Right lung (tissue), 10 donors: ENCODE measurements at places on chromosomes 12 and 14.

DNA sequence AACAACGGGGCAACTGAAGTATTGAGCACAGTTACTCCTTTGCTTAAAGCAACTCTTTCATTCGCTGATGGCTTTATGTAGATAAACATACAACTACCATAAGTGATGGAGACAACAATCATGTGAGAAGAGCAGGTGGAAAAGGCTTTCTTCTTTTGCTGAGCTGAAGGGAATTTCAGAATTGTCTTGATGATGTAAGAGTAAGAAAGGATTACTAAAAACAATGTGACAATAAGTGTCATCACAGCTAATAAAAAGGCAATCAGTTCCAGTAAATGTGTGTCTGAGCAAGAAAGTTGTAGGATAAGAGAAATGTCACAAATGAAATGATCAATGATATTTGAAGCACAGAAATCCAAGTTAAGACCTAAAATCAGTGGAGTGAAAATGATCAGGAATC lies 647 bp downstream of the OR6C70 start:
- DNase-seq: no peak

GRCh38 chr14:74793506-74794155 lies 30.5 kb downstream of the YLPM1 start:
- no peak for DNase-seq

GRCh38 chr12:68042212-68042699 lies 53.0 kb downstream of the IFNG-AS1 start:
- no peak for DNase-seq

DNA sequence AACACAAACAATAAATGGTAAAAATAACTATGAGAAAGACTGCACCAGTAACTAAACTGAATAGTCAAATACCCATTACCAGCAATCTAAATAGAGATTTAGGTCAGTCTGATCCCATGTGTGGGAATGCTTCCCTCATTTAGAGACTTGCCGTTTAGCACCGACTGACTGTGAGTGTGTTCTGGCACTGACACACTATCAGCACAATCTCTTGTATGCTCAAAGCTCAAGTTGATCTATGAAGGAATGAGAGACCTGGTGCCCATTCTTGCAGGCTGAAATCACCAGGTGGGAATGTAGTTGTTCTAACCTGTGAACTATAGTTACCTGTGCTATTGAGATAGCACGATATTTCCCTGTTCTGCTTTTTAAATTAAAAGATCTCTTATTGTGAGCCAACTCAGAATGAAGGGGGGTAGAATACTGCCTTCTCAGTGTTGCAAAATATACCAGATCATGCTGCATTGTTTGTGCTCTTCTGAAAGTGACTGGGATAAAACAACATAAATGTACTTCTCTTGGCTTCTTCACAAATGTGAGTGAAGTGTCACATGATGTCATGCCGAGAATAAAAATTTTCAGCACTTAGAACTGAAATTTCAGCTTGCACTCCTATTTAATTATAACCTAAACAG lies 99.6 kb downstream of the LIN7A start:
- peak; percentile 12 for DNase-seq

DNA sequence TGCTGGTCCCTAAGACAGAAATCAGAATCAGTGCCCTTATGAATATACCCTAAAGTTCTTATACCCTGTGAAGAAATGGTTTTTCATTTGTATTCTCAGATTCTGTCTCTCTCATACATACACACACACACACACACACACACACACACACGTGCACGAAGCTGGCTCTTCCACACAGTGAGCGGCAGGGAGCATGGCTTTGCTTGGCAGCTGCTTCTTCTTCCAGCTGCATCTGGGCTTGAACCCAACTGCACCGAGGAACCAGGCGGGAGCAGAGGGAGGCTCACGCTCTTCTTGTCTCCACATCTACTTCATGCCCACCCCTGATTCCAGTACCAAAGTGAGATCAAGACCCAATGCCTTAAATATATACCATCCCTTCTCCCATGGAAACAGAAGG lies 19.4 kb downstream of the GRIN2B start:
- DNase-seq: no peak

DNA sequence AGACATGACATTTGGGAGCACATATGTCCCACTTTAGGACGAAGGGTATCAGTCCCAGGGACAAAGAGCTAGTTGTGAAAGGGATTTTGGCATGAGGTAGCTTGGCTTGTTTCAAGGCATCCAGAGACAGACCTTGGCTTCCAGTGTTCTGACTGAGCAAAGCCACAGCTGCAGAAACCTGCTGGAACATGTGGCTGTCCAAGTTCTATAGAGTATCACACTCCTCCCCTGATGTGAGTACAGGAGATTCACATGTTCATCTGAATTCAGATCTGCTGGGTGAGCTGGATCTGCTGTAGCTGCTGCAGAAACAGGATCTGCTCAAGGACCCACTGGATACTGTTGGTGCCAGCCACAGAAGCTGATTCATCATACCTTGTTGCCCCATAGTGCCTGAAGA lies 10.1 kb upstream of the C14orf39 start:
- DNase-seq: no peak

- no peak for DNase-seq
Measured at GRCh38 chr14:65993996-65994395, 492.2 kb upstream of the CCDC196 start.

DNA sequence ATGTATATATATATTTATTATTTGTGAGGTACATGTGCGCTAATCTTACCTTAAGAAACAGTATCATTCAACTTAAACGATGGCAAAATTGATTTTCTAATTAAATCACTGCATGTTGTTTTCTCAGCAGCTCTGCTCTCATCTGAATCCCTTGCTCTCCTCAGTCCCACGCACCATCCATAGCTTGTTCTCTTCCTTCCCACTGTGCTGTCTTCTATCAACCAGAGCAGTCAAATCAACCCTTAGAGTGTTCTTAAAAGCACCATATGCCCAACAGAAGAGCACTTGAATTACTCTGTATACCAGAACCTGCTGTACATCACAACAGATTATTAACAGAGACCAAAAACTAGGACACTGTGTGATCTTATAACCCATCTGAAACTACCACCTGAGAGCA lies 209.4 kb upstream of the G2E3 start:
- no peak for DNase-seq

GRCh38 chr14:67440513-67440912 lies 28.5 kb upstream of the PLEK2 start:
- DNase-seq: no peak

DNA sequence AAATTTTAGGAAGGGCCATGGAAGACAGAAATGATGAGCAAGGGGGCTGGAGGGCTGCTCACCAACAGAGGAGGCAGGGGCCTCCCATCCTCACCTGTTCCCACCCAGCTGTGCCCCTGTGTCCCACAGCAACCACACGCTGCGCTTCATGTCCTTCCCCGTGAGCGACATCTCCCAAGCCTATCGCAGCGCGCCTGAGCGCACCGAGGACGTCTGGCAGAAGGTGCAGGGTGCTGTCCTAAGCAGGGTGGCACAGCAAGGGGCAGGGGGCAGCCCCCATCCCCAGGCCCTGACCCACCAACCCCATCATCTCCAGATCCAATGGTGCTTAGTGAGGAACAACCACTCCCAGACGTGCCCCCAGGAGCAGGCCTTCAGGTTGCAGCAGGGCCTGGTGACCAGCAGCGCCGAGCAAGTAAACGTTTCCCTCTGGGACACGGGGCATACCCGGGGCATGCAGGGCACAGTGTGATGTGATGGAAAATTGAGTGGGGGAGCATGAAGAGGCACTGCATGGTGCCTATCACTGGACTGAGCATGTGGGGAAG lies 8.1 kb downstream of the CARMIL3 start:
- no peak for DNase-seq

GRCh38 chr12:48070033-48070432 lies 35.8 kb downstream of the SENP1 start:
- DNase-seq: no peak

DNA sequence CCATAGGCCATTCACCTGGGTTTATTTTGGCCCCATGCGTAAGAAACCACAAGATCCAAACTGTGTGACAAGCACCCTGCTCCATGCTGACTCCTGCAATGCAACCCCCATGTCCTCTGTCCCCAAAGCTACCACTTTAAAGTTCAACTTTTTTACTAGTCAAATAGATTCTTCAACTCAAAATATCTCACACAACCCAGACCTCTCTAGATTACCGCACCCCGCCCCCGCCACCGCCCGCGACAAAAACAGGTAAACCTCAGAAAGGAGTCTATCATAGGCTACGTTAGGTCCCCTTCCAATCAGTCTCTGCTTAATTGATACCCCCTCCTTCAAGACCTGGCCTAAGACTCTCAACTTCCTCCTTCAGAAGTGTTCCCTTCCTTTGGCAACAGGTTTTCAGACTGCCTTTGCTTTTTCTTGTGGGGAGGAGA lies 2.2 kb downstream of the ZFP36L1 start:
- DNase-seq: no peak

DNA sequence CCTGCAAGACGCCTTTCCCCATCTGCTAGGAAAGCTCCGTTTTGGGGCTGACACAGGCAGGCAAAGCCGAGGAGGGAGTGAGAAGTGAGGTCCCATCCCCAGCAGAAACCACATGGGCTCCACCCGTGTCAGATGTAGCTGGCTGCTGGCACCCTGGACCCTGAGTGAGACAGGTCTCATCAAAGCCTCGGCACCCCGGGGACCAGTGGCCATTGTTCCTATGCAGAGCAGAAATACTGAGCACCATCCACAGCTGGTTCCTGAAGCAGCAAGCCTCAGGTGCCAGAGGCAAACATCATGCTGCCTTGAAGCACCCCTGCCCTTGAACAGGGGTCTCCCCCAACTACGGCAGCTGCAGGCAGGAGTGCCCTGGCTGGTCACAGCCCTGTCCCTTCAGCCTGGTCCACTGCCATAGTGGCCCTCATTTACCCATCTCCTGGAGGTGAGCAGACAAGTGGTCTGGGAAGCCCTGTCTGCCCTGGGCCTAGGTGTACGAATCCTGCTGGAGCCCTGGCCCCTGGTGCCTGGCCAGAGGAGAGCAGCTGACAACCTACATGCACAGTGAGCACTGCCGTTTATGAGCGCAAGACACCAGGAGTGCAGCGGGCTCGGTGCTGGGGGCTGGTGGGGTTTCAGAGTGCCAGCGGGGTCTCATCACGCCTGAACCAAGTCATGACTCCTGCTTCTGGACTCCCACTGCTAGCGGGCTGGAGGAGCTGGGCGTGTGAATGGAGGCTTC lies 289.8 kb upstream of the RTL1 start:
- DNase-seq: no peak

GRCh38 chr12:66140731-66141130 lies 10.2 kb upstream of the LLPH start:
- no peak for DNase-seq

GRCh38 chr12:92130999-92131398 lies 14.6 kb downstream of the BTG1 start:
- DNase-seq: no peak

DNA sequence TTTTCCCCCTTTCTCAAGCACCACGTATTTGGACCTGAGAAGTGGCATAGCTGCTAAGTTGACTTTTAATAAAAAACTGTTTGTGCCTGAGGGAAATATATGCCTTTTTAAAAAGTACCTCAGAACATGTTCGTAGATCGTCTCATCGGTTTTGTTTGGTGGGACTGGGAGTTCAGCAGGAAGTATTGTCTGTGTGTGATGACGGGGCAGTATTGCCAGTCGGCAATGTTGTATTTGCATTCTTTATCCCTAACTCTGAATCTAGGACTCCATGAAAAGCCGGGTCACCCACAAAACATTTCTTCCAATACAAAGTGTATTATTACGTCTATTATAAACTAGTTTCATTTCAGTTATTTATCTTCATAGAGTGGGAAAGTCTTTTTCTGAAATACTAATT lies 19.7 kb upstream of the FGD4 start:
- DNase-seq: no peak

GRCh38 chr14:99169776-99170356 lies 102.1 kb downstream of the BCL11B start:
- DNase-seq: no peak

DNA sequence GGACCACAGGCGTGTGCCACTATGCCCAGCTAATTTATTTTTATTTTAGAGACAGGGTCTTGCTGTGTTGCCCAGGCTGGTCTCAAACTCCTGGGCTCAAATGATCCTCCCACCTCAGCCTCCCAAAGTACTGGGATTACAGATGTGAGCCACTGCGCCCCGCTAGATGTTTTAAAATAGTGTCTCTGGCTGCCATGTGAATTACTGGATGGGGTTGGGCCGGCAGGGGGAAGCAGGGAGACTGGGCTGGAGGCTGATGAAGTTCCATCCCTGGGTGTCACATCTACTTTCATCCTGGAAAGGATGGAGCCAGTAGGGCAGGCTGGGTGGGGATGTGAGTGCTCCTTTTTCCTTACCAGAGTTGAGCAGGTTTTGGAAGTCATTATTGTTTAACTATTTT lies 46.1 kb downstream of the DNAH10 start:
- DNase-seq: no peak

DNA sequence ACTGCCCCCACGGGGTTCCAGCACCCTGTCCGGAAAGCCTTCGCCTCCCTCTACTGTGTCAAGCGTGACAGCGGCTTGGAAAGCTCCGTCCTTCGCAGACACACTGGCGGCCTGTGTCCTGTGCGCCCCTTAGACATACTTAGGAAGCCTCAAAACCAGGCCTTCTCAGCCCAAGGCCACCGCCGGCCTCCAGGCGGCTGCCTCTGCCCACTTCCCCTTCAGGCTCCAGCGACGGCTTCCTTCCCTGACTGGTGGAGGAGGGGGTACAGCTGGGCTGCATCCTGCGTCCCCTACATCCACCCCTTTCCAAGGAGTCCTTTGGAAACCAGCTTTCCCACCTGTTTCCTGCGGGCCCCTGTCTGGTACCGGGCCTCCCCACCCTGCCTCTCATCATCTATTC lies 2.5 kb upstream of the CACNA2D4 start:
- no peak for DNase-seq

GRCh38 chr14:49892301-49892635 lies 614 bp upstream of the ARF6 start:
- no peak for DNase-seq

DNA sequence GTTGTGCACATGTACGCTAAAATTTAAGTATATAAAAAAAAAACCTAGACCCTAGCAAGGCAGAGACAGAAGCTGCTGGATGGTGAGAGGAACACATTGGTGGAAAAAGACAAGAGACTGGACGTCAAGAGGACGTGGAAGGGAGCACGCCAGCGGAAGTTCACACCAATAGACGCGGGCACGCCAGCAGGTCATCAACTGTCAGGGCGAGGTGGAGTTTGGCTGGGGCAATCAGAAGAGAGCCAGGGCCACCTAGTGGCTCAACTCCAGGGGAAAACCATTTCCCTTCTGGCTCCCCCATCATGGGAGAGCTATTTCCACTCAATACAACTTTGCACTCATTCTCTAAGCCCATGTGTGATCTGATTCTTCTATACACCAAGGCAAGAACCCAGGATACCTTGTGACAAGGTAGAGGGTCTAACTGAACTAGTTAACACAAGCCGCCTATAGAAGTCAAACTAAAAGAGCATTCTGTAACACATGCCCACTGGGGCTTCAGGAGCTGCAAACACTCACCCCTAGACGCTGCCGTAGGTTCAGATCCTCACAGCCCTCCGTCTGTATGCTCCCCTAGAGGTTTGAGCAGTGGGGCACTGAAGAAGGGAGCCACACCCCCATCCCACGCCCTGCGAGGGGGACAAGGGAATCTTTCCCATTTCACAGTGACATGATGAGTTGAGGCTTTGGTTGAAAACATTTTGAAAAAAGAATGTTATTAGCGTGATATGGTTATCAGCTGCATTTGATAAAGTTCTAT lies 702.7 kb downstream of the TMTC2 start:
- no peak for DNase-seq

- DNase-seq: peak; percentile 85
Measured at GRCh38 chr14:69715725-69716477, 51.0 kb upstream of the SRSF5 start.
